ENCODE measurements at places on chromosomes 7 and 10.

- DNase-seq: no peak
Observed at GRCh38 chr10:75402486-75403143, 1.1 kb upstream of the ZNF503 start.

GRCh38 chr7:134029-134428, 58.3 kb upstream of the FAM20C start:
- DNase-seq: no peak

- DNase-seq: no peak
Observed at GRCh38 chr10:130615457-130615856, 479.3 kb downstream of the GLRX3 start.

GRCh38 chr10:69666756-69667155, 36.7 kb downstream of the FAM241B start:
- DNase-seq: no peak

- peak; percentile 17 for DNase-seq
Observed at GRCh38 chr7:11450281-11450680, 381.7 kb downstream of the THSD7A start.

DNA sequence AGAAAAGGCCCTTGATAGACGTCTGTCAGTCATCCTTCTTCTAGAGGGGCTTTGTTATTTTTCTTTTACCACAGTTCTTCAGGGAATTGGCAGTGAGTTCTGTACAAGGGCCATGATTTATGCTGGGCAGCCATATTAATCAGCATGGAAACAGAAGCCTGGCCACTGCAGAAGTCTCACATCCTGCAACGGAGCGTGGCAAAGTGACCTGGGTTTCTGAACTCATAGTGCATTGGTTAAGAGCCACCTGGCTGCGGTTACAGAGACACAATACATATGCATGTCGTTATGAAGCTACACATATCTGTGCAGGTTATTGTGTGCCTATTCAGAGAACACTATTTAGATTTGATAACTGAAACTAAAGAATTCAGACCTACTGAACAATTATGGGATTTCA, 419.4 kb upstream of the CELF2 start:
- no peak for DNase-seq

GRCh38 chr10:31590023-31590800, 271.2 kb downstream of the ZEB1 start:
- no peak for DNase-seq

GRCh38 chr7:121286742-121287734, 41.8 kb upstream of the WNT16 start:
- DNase-seq: peak; percentile 74

GRCh38 chr7:122844191-122844988, 41.9 kb downstream of the CADPS2 start:
- no peak for DNase-seq

GRCh38 chr10:60139290-60139689, 232.9 kb upstream of the CCDC6 start:
- DNase-seq: no peak

DNA sequence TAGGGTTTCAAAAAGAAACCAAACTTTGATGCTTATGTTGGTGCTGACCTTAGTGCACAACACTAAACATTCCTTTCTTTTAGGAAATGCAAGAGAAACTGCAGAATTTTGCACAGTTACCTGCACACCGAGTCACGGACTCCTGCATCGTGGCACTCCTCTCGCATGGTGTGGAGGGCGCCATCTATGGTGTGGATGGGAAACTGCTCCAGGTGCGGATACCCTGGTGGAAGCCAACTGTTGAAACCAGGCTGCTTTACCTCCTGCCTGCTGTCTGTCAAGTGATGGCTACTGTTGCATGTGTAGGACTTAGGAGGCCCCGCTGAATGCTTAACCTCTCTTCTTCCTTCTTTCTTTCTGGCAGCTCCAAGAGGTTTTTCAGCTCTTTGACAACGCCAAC, 11.7 kb downstream of the CASP2 start:
- DNase-seq: no peak

DNA sequence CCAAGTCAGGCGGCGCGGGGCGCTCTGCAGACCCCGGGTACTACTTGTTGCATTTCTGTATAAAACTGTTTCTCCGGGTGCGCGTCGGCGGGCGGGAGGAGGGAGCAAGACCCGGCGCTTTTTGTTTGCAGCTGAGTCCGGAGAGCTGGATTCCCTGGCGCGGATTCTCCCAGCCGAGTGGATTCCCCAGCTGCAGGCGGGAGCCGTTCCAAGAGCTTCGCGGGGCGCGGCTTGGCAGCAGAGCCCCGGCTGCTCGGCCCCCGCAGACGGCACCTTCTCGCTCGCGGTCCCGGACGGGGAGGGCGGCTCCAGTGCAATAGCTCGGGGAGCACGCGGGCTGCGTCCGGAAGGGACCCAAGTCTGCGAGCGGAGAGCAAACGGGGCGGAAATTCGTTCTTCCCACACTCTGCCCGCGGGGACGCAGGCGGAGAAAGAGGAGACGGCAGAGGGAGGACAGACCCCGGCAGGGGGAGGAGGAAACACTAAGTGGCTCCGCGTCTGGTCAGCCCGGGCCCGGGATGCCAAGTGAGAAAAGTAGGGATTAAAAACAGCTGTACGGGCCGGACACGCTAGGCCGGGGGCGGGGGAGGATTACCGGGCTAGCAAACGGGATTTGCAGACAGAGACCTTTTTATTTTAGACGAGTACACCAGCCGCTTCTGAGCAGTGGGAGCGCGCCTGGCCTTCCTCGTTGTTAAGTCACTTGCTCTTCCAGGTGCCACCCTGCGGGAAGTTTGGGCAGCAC, at the start of gene TRIL:
TSS of gene TRIL (minus strand) at position 96 of the 745 bp plus-strand sequence. CDS start 284 bp downstream, outside the sequence.
- DNase-seq: no peak

GRCh38 chr10:10320956-10321355, 696.7 kb upstream of the CELF2 start:
- DNase-seq: peak; percentile 100

GRCh38 chr10:120462018-120462682, 5.1 kb downstream of the PLPP4 start:
- DNase-seq: no peak

DNA sequence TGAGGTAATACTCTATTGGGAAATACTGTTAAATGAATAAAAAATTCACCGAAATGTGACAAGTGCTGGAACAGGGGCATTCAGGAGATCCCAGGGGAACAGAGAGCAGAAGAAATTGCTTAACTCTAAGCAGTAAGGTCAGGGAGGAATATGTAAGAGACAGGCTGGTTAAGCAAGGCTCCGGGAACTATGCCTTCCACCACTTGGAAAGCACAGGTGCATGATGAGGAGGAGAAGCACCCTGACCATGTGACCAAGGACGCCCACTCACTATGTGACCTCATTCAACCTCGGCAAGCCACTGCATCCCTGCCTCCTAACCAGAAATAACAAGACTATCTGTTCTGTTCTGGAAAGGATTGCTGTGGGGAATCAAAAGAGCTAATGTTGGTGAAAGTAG, 218.4 kb downstream of the ELMO1 start:
- no peak for DNase-seq

DNA sequence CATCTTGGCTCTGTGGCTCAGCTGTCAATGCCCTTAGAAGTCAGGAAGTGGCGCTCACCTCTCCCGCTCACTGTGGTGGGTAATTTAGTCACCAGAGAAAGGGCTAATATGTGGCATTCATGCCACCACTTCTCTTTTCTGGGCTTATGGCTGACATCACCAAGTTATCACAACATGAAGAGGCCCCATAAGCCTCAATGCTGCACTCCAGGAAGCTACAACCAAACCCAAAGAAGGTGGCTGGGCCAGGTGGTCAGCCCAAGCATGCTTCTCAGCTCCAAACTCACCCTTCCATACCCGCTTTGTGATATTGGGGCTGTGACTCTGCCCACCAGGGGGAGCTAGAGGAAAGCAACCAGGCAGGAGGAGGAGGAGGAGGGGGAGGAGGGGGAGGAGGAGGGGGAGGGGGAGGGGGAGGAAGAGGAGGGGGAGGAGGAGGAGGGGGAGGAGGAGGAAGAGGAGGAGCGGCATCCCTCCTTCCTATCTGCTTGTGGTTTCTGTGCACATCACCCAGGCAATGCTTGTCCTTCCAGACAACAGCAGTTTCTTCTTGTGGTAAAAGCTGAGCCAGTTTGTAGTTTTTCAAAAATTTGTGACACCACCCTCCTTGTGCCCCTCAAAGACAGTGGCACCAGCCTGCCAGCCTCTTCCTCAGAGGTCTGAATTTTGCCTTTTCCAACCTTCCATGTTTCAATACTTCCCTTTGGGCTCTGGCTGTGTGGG, 42.1 kb downstream of the CYP26A1 start:
- DNase-seq: peak; percentile 44

DNA sequence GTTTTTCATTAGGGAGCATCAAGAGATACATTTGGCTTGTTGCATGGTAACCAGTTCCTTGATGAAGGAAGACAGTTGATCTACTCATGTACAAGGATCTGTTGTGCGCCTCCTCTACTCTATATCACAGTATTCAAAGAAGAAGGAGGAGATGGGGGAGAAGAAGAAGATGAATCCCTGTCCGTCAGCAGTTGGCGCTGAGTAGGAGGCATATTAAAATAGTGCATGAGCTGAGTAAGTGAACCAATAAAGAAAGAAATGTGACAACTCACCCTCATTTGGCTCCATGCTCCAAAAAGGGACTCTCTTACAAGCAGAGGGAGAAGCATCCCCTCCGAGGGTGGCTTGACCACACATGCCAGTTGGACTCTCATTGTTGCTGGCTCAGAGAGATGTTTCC, 20.1 kb downstream of the NPS start:
- no peak for DNase-seq

DNA sequence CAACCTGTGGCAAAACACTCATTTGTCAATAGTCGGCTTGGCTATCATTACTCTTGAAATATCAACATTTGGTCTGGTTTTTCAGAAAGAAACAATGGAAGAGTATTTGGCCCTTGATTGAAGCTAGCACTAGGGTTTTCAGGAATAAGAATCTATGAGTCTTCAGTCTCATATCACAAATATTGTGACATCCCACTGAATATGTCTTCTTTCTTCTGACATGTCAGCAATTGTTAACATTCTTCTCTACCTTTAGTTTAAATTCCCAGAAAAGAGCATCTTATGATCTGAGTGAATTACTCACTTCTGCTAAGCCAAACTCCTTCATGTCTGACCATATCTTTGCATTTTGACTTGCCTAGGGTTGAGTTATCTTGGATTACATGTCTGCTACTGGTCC, 435.2 kb upstream of the SEMA3D start:
- no peak for DNase-seq

DNA sequence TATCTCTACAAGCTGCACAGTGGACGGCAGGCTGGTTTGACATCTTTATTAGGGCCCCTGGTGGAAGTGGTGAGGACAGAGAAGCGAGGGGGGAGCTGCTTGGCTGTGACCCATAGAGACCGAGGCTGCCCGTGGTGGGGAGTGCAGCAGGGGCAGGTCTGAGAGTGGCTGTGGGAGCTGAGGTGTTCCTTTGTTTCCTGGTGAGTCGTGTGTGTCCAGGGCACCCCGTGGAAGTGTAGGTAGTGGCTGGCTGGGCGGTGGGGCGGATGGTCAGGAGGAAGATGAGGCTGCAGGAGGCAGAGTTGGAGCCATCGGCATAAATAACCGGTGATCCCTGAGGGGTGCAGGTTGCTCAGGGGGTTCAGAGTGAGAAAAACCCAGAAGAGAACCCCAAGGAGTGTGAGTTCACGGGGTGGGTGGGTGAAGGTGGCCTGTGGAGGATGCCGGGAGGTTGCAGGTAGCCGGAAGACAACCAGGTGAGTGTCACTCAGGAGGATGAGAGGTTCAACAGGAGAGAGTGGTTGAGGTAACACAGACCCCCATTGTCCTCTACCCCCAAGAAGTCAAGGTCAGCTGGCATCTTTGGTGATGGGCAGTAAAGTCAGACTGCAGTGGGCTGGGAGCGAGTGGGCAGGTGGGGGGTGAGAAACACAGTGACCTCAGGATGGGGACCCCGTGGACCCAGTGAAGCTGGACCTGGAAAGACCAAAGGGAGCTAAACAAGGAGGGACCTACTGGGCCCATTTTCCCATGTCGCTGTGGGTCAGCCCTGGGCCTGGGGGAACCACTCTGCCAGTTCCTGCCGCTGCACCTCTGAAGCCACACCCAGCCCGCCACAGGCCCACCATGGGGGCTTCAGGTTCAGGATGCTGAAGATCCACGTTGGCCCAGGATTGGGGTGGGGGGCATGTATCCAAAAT, 7.8 kb downstream of the ATP6V0E2 start:
- DNase-seq: no peak

DNA sequence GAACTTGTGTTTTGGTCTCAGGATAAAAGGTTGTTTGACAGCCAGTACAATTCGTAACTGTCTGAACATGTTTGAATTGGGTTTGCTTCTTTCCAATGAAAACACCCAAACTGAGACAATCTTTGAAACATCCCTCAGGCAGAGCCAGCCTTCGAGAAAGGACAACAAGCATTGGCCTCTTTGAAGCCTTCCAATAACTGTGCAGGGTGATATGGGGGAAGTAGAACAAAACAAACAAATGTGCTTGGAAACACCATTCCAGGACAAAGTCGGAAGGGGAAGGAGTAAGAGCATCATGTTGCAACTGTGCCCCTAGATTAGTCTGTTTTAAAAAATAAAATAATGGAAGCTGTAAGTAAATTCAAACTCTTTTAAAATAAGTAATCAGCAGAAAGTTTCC, 39.5 kb downstream of the IL2RA start:
- no peak for DNase-seq

DNA sequence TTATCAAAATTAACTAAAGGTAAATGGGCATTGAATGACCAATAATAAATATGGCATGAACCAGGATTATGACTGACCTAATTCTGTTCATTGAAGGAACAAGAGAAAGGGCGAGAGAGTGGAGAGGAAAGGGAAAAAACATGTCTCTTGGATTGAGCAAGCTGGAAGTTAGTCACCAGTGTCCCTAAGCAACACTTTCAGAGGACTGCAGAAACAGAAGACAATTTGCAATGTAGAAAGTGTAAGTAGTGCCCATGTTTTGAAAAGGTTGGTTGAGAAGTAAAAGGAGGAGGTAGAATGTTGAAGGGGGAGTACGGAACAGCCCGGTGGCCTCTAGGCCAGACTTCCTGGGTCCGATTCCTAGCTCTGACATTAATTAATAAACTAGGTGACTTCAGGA, 94.6 kb downstream of the FAS start:
- no peak for DNase-seq

GRCh38 chr7:867406-868188, 8.8 kb upstream of the GET4 start:
- peak; percentile 59 for DNase-seq

DNA sequence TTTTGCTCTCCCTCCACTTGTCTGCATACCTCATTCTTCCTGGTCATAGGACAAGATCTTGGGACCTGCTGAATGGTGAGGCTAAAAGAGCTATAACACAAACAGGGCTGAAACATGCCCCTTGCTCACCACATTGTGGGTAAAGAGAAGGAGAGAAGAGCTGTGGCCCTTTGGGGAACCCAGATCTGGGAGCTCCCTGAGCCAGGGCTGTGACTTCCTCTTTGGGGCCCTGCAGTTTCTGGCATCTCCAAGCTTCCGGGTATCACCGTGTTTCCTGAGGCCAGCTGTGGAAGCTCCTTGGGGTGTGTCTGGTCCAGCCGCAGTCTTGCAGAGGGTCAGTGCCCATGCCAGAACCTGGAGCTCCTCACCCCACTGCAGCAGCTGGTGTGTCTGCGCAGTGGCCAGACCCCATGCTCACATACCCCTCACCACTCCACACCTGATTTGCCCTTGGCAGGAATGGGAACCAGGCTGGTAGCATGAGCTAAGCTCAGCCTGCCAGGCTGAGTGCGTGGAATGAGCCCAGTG, 34.0 kb downstream of the DKK1 start:
- no peak for DNase-seq

Measured in bronchial epithelial cell (primary cell).